T-cell (primary cell): ENCODE measurements at places on chromosomes 3 and 15. TPM values are rescaled to one million over a fixed set of nuclear protein-coding genes. Genes with fewer than 3 reads are reported as not detected.
A peak's percentile ranks its signal among the peaks of the same experiment; 100 is the strongest.

DNA sequence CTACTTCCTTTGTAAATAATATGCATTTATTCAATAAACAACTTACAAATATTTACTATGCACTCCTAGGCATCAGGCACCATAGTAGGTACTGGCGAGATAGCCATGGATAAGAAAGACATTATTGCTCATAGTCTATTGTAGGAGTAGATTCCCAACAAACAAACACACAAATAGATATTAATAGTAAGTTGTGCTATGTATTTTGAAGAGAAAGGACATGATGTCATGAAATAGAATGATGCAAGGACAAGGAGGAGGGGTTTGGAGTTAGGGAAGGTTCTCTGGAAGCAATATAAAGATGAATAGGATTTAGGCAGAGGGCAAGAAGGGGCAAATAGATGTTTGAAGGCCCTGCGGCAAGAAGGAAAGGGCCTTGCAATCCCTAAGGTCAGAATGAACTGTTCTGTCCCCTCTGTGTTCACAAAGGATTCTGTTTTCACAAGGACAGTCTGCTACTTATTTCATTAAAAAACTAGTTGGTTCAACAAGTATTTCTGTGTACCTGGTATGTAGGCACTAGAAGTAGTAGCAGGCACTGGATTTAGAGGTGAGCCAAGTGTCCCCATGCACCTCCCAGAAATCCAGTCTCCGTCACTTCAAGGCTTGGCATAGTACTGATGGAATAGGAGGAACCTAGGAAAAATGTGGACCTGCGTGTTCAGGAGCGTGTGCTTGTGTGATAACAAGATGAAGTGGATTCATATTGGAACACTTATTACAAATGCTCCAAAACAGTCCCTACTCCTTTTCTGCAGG is 231.8 kb upstream of the TPRG1 start:
- H3K4me1 ChIP-seq, result no peaks in the 10 kb centered on the region
- no peaks in the 10 kb centered on the region for H3K36me3 ChIP-seq
- H3K27ac ChIP-seq, result no peak overlapping the region
- no peak for DNase-seq
- H3K27me3 ChIP-seq, result peaks cover 2% of the 10 kb centered on the region

DNA sequence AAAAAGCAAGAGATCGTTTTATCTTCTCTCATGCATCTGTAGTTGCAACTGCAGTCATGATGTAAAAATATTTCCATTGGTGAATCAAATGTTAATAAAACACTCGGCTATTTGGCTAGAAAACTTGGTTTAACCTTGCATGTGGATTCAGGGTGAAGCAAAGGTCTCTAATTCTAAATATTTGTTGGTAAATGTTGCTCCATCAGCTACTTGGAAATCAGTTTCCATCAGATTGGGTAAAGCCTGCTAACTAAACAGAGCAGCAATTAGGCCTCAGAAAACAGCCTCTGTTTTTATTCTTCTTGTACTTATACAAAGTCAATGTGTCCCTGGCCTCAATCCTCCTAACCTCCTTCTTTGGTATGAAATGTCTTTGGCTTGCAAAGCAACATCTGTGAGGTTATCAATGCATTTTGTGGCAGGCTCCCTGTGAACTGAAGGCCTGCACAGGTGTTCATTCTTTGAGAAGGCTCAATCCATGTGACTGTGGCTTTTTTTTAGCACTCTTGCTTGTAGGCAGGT is 312.3 kb downstream of the WDR72 start:
- H3K27me3 ChIP-seq, result no peaks in the 10 kb centered on the region
- H3K36me3 ChIP-seq, result no peaks in the 10 kb centered on the region
- H3K4me1 ChIP-seq, result no peaks in the 10 kb centered on the region
- DNase-seq, result no peak

DNA sequence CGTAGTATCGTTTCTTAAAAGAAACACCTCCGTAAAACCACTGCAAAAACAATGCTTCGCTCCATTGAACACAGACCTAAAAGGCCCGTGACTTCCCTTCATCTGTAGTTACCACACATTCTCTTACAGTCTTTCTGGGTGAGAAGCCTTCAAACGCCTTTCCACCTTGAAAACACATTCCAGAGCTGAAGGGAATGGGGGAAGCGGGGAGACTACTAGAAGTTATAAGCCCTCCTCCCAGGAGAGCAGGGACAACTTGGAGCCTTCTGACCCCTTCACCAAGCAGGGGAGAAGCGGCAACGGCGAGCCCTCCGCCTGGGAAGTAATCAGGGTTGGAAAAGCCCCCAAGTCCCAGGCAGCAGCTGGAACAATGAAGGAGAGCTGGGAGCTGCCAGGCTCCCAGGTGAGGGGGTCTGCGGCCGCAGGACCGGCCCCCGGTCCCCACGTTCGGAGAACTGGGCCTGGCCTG is 461 bp downstream of the SECISBP2L start:
- H3K27ac ChIP-seq, result peak overlapping the region; percentile 57
- H3K4me3 ChIP-seq, result peak overlapping the region; percentile 96
- DNase-seq, result no peak
- no peaks in the 10 kb centered on the region for H3K27me3 ChIP-seq

DNA sequence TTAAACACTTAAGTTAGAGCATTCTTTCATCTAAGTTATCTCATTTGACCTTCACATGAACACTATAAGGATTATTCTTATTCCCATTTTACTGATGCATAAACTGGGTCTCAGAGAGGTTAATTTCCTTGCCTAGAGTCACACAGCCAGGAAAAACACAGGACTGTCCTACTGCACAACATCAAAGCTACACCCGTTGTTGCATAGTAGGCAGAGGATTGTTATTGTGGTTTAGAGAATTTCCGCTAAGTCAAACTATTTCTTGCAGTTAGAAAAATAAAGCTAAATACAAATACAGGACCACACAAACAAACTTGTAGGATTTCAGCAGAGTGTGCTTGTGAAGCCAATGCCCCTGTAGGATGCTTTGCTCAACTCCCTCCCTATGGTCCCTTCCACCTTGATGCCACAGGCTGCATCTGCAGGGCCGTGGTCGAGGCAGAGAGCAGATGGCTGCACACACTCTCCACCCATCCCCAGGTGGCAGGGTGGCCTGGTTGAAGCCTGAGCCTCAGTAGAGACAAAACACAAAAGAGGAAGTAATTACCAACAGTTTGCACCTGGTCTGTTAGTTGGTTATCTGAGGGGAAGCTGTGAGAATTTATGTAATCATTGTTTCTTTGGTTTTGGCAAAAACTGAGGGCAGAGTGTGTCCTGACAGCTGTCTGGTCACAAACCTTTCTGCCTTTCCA is 41.1 kb upstream of the SKOR1 start:
- H3K4me3 ChIP-seq, result no peak overlapping the region
- peak overlapping the region; percentile 37 for H3K27ac ChIP-seq
- H3K4me1 ChIP-seq, result peaks cover 31% of the 10 kb centered on the region
- no peak for DNase-seq
- H3K27me3 ChIP-seq, result no peaks in the 10 kb centered on the region
- H3K36me3 ChIP-seq, result no peaks in the 10 kb centered on the region

GRCh38 chr3:138950006-138950644 is 3.1 kb downstream of the FOXL2NB start:
- H3K27me3 ChIP-seq, result peaks cover 25% of the 10 kb centered on the region
- H3K27ac ChIP-seq, result no peak overlapping the region
- H3K4me3 ChIP-seq, result peak overlapping the region; percentile 32
- no peaks in the 10 kb centered on the region for H3K36me3 ChIP-seq

DNA sequence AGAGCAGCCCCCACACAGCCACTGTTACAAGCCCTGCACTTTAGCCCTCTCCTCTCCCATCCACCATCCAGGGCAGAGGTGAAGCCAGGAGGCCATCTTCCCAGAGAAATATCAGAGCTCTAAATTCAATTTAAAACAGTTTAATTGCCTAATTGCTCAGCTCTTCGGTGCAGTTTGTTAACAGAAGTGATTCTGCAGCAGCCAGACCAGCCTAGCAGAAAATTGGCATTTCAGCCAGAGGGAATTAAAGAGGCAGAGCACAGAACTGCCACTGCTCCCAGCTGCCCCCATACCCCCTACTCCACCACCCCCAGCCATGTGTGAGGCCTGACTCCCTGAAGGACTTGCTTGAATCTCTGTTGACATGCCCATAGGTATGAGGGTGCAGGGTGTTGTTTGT is 38.5 kb downstream of the TPRA1 start:
- no peak for DNase-seq
- H3K27ac ChIP-seq, result no peak overlapping the region
- H3K27me3 ChIP-seq, result no peaks in the 10 kb centered on the region
- H3K36me3 ChIP-seq, result no peaks in the 10 kb centered on the region
- no peak overlapping the region for H3K4me3 ChIP-seq

DNA sequence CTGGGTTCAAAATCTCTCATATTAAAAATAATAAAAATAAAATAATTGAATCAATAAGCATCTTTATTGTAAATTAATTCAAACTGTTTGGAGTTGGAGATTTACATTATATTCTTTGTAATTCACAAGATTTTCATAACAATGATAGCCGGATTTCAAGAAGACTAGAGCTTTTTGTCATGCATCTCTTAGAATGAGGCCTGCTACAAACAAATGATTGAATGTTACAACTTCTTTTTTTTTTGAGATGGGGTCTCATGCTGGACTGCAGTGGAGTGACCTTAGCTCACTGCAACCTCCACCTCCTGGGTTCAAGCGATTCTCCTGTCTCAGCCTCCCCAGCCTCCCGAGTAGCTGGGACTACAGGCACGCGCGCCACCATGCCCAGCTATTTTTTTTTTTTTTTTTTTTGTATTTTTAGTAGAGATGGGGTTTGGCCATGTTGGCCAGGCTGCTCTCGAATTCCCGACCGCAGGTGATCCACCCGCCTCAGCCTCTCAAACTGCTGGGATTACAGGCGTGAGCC is 3.5 kb downstream of the SLTM start:
- H3K27ac ChIP-seq, result no peak overlapping the region
- peaks cover 8% of the 10 kb centered on the region for H3K36me3 ChIP-seq
- no peaks in the 10 kb centered on the region for H3K27me3 ChIP-seq
- peaks cover 21% of the 10 kb centered on the region for H3K4me1 ChIP-seq
- DNase-seq, result no peak
- no peak overlapping the region for H3K4me3 ChIP-seq

DNA sequence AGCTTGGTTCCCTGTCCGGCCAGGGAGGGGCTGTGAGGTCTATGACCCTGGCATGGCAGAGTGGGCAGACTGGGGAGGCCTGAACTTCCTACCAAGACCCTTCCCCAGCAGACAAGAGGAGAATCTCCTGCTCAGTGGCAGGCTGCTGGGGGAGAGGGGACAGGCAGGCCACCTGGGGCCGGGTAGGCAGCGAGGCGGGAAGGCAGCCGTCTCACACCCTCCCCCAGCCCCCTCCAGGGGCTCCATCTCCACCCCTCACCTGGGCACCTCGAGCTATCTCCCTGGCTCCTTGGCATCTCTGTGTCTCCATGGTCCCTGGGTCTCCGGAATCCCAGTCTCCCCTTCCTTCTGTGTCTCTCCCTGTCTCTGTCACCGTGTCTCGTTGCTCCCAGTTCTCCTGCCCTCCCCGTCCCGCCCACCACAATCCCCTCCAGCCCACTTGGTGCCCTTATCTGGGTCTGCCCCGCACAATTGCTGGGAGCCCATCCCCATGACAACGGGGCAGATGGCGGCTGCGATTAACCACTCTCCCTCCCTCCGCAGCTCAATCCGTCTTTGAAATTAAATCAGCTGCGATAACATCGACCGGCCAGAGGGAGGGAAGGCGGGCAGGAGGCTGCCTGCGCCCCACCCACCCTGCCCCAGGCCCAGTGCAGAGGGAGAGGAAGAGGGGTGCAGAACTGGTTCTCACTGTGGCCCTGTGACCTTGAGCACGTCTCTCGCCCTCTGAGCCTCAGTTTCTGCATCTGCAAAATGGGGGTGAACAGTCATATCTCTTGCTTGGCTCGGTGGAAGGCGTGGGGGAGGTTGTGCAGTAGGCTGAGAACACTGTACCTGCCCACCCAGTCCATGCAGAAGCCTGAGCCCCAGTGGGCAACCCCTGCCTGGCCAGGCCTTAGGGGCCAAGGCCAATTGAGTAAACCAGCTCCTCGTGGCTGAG is 9.6 kb downstream of the DNAJB8 start:
- no peak overlapping the region for H3K27ac ChIP-seq
- H3K27me3 ChIP-seq, result no peaks in the 10 kb centered on the region
- no peak for DNase-seq
- no peaks in the 10 kb centered on the region for H3K36me3 ChIP-seq
- no peaks in the 10 kb centered on the region for H3K4me1 ChIP-seq

DNA sequence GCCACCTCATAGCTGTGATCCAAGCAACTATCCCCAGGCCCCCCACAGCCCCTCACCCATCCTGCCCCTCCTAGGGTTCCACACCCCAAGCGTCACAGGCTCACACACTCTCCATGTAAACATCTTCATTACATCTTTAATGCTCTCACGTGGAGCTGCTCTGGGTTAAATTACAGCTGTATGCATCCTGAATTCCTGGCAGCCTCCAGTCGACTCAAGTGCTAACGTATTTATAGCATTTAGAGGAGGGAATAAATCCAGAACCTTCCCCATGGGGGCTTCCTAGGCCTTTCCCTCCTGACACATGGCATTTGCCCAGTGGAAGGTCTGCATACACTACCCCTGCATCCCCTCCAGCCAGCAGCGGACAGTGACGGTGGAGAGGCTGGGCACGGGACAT is 9.6 kb downstream of the C3orf18 start:
- DNase-seq, result no peak
- no peak overlapping the region for H3K4me3 ChIP-seq
- no peak overlapping the region for H3K27ac ChIP-seq
- no peaks in the 10 kb centered on the region for H3K36me3 ChIP-seq

GRCh38 chr3:52752045-52752660 is 18.6 kb downstream of the NEK4 start:
- H3K4me1 ChIP-seq, result no peaks in the 10 kb centered on the region
- no peak overlapping the region for H3K4me3 ChIP-seq
- no peaks in the 10 kb centered on the region for H3K27me3 ChIP-seq
- no peak overlapping the region for H3K27ac ChIP-seq
- H3K36me3 ChIP-seq, result peaks cover 10% of the 10 kb centered on the region

GRCh38 chr3:187963003-187963676 is 190.8 kb upstream of the LPP start:
- no peaks in the 10 kb centered on the region for H3K27me3 ChIP-seq
- no peak for DNase-seq
- no peak overlapping the region for H3K4me3 ChIP-seq
- H3K36me3 ChIP-seq, result no peaks in the 10 kb centered on the region
- peaks cover 41% of the 10 kb centered on the region for H3K4me1 ChIP-seq

DNA sequence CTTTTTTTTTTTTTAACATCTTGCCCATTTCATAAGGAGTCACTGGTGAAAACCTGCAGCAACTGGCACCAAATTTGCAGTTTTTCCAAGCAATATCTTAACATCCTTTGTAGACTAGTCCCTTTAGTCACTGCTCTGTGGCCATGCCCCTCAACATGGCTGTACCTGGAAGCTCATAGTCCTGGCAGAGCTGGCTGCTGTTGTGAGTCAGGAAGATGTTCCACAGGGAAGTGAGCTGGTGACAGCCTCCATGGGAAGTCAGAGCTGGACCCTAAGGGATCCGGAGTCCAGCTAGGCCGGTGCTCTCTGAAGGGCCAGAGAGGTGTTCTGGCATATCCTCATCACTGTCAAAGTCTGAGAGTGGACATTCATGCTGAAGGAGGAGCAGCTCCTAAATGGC is 99.3 kb upstream of the ZBED2 start:
- no peaks in the 10 kb centered on the region for H3K36me3 ChIP-seq
- no peak for DNase-seq
- no peak overlapping the region for H3K27ac ChIP-seq
- H3K4me1 ChIP-seq, result peaks cover 3% of the 10 kb centered on the region
- no peaks in the 10 kb centered on the region for H3K27me3 ChIP-seq
- H3K4me3 ChIP-seq, result no peak overlapping the region

Gene HSPBAP1
- 29.5 TPM for total RNA-seq

Gene CCRL2
- 2.5 TPM for total RNA-seq
